Osteocyte (in vitro differentiated cells): ENCODE measurements at places on chromosomes 2 and 18. TPM values are rescaled to one million over a fixed set of nuclear protein-coding genes. Genes with fewer than 3 reads are reported as not detected.

DNA sequence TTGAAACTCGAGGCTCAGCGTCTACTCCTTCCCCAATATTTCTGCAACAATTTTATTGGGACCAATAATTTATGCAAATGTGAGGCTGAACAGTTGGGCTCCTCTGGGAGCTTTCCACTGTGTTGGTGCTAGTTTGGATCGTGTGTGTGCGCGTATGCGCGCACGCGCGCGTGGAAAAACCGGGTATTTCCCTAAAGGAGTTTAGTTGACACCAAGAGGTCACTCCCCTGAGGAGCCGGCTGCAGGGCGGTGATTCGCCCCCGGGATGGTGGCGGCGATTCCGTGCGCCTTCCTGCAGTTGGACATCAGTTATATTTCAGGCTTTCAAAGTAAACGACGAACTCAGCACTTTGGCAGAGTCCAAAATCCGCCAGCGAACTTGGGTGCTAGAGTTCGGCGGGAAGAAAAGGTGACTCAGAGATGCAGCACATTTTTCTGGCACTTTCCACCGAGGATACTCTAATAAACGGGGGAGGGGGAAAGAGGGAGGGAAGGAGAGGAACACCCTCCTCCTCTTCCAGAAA is 186.5 kb upstream of the FANCL start:
- H3K36me3 ChIP-seq = no peaks in the 10 kb centered on the region
- no peak overlapping the region for H3K27ac ChIP-seq
- H3K4me3 ChIP-seq = peak overlapping the region; percentile 85
- peaks cover 13% of the 10 kb centered on the region for H3K4me1 ChIP-seq
- H3K27me3 ChIP-seq = peaks cover 56% of the 10 kb centered on the region
- no peak for DNase-seq

GRCh38 chr2:231673348-231673770 is 35.0 kb upstream of the PTMA start:
- H3K4me3 ChIP-seq = no peak overlapping the region
- H3K36me3 ChIP-seq = no peaks in the 10 kb centered on the region
- peaks cover 42% of the 10 kb centered on the region for H3K4me1 ChIP-seq
- peak; percentile 75 for DNase-seq
- no peaks in the 10 kb centered on the region for H3K27me3 ChIP-seq

DNA sequence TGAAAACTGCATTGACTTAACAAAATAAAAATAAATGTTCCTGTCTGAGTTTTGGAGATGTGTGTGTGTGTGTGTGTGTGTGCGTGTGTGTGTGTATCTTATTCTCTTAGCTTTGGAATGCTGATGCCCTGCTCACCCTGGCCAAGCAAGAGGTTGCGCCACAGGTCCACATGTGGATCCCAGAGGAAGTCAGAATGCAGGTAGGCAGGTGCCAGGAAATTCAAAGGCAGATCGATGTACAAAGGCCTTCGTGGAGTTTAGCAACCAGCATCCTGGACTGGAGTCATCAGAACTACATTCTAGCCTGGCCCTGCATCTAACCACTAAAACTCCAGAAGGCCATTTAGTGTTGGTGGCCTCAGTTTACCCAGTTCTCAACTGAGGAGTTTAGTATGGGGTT is 12.4 kb downstream of the G6PC2 start:
- peaks cover 18% of the 10 kb centered on the region for H3K4me1 ChIP-seq
- H3K36me3 ChIP-seq = no peaks in the 10 kb centered on the region
- H3K27me3 ChIP-seq = peaks cover 48% of the 10 kb centered on the region
- no peak overlapping the region for H3K27ac ChIP-seq

GRCh38 chr2:12702168-12703121 is 14.3 kb upstream of the TRIB2 start:
- peak overlapping the region; percentile 93 for H3K27ac ChIP-seq
- peaks cover 43% of the 10 kb centered on the region for H3K4me1 ChIP-seq
- H3K4me3 ChIP-seq = no peak overlapping the region
- no peak for DNase-seq

Gene LINC00305
- total RNA-seq = not detected in 2 replicates
